ENCODE measurements at places on chromosomes 2 and 18.

DNA sequence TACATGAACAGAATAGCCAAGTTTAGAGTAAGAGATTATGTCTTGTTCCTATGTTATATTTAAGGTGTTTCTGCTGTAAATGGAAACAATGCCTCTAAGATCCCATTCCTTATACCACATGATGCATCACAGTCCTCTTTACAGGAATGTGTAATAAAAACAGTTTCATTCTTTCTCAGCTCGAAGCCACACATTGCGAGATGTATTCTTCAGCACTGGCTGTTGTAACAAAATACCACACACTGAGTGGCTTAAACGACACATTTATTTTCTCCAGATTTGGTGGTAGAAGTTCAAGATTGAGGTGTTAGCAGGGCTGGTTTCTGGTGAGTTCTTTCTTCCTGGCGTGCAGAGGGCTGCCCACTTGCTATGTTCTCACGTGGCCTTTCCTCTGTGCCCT lies 246.2 kb downstream of the SOCS6 start:
- no peak for DNase-seq

- DNase-seq = no peak
Observed at GRCh38 chr2:175568109-175568730, 386.7 kb upstream of the ATP5MC3 start.

GRCh38 chr2:69745035-69745434 lies 3.1 kb downstream of the ANXA4 start:
- no peak for DNase-seq

- no peak for DNase-seq
Observed at GRCh38 chr2:128388499-128388941, 69.9 kb upstream of the HS6ST1 start.

DNA sequence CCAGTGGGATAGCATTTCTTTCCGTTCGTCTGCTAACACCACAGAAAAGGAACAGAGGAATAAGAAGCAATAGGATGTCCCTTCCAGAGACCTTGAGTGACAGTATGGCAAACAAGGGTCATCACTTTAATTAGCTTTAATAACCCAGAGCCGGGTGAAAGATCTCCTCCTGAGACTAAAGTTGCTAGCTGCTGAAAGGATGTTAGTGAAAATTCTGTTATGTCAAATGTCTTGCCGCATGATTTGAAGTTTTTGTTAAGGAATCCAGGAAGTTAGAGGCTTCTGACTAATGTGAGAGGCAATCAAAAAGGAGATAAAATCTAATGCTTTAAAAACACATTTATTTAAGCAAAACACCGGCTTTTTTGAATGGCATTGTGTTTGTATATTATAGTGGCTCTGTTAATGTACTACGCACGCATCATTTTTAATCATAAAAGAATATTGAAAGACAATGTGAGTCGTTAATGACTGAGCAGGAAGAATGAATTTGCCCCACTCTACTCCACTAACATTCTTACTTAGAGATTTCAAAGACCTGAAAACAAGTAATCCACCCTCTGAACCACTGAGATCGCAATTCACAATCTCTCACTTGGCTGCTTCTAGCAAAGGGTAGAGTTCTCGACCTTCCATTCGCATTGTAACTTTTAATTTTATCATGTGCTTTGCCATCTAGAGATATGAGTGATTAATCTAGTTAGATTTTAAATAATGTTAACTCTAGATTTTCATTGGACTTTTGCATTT lies 536.6 kb downstream of the LRRTM4 start:
- no peak for DNase-seq

- DNase-seq = no peak
Observed at GRCh38 chr2:218360453-218360852, 3.8 kb downstream of the CATIP start.

- no peak for DNase-seq
Observed at GRCh38 chr18:79631761-79632446, 47.7 kb upstream of the CTDP1 start.

DNA sequence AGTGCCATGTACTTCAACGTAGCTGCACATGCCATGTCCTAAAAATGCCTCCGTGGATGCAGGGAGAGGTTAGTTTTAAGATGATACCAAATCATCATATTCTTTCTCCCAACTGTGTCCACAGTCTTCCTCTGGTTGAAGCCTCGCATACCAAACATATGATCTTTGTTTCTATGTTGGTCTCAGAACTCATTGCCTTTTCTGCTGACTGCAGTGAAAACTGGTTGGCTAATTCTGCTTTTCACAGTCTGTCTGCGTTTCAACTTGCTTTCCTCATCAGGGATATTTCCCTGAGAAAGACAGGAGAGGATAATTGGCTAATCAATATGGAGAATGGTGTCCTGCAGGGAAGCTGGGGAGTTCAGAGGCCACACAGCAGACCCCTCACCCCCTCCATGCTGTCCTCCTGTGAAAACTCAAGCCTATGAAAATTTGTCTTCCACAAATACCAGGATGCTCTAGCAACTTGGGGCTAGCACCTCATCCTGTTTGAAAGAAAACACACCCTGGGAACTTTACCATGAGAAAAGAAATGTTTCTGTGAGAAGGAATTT lies 192.2 kb upstream of the PXDN start:
- no peak for DNase-seq

DNA sequence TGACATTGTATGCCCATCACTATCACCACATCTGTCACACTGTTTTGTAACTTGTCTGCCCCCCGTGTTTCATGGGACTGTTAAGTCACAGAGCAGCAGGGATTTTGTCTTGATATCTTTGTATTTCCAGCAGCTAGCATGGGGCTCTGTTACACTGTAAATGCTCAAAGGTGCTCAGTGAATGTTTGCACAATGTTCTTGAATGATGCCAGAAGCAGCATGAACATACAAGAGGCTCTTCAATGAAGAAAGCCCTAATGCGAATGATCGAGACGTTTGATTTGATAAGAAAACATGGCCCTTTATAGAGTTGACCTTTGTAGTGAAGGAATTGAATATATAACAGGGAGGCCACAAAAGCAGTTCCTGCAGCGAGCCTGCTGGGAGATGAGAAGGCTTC lies 120.9 kb upstream of the TTC39C start:
- no peak for DNase-seq

GRCh38 chr2:11813951-11814350 lies 67.5 kb downstream of the LPIN1 start:
- DNase-seq = no peak

- no peak for DNase-seq
Observed at GRCh38 chr2:201949181-201949926, 84.3 kb upstream of the FZD7 start.

DNA sequence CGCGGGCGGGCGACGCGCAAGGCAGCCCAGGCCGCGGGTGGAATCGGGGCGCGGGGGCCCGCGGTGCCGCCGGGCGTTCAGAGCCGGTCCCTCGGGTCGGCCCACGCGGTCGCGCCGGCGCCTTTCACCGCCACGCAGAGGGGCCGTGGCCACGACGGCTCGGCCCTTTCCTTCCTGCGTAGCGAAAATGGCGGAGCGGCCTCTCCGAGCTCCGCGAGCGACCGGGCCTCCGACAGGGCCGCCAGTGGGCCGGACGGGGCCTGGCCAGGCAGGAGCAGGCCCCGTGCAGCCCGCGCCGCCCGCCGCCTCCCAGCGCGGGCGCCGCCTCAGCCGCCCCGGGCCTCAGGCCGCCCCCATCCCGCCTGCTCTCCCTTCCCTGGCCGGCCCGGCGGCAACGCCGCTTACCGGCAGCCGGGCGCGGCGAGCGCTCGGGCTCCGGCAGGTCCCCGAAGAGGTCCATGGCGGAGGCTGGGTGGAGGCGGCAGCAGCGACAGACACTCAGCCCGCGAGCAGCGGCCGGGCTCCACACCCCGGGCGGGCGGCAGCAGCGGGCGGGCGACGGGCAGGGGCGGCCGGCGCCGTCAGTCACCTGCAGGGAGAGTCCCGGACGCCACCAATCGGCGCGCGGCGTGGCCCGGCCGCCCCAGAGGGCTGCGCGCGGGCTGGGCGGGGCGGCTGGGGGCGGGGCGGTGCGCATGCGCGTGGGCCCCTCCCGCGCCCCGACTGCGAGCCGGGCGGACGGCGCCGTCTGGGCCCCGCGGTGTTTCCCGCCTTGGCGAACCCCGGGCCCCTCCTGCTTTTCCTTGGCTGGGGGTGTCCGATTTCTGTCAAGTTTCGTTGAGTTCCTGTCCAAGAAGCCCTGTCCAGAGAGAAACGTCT lies at the start of gene ILKAP:
Gene ILKAP, minus strand, starts transcription at position 602 of the 879 bp plus-strand sequence. Its CDS starts 142 bp downstream, at position 460.
- peak; percentile 88 for DNase-seq

- no peak for DNase-seq
Observed at GRCh38 chr2:59012234-59012633, 771.1 kb upstream of the FANCL start.

DNA sequence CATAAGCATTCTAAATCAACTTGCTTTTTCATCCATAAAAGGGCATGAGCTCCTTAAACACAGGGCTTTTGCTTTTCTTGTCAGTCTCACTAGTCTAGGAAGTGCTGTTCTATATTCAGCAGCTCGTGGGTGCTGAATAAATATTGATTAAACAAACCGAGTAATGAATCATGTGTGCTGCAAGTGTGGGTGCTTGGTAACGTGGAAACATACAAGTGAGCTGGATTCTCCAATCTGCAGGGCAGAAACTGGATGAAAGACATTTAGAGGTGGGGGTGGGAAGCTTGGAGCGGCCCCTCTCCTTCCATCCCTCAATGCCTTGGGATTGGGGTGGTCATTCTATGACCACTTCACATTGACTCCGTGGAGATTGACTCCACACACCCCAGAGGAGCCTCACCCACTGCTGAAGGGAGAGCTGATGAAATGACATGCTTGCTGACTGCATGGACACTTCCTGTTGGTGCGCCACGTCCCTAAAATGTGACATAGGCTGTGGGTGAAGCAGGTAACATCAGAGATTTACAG lies 114.6 kb downstream of the DOCK10 start:
- peak; percentile 73 for DNase-seq

- DNase-seq = no peak
Observed at GRCh38 chr18:79733135-79733701, 53.6 kb downstream of the CTDP1 start.

GRCh38 chr2:239249776-239250175 lies 151.0 kb downstream of the HDAC4 start:
- DNase-seq = no peak

DNA sequence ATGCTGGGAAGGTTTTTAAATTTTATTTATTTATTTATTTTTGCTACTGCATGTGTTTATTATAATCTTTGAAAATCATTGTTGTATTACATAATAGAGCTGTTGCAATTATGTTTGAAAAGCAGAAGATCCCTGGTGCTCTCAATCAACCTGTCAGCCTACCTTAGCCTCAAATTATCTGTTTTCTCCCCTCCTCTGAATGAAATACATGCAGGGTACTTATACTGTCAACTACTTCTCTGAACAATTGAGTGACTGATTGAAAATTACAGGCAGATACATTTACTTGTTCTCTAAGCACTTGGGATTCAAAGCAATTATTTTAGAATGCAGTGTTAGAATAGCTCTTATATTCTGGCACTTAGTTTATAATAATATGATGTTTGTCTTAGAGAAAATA lies 8.1 kb downstream of the KYNU start:
- DNase-seq = no peak

DNA sequence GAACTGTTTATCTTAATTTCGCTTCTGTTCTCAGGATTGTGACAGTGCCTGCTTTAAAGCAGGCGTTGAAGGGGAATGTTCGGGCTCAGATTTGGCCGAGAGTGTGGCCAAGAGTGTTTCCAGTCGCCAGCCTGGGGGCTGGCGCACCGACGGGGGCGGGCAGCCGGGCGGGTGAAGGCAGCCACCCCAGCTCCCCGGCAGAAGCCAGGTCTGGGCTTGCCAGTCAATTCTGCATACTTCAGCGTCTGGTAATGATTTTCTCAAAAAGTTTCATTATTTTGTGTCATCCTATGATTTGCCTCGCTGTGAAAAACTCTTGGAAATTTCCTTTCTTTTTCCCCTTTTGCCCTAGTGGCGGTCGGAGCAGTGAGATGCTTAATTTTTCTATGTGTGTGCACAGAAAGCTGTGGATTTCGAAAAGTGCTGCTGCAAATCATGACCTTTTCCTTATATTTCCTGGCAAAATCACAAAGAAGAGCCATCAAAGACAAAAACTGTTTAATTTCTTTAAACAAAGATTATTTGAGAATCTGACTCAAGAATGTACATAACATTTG lies 856 bp downstream of the FAM228A start:
- no peak for DNase-seq

GRCh38 chr2:88450925-88451810 lies 1.3 kb downstream of the FOXI3 start:
- no peak for DNase-seq

GRCh38 chr18:48079885-48080284 lies 149.4 kb upstream of the SMAD2 start:
- DNase-seq = no peak

- DNase-seq = no peak
Observed at GRCh38 chr2:100606332-100606725, 43.5 kb downstream of the PDCL3 start.

GRCh38 chr2:228197504-228197903 lies 16.0 kb upstream of the SPHKAP start:
- no peak for DNase-seq

DNA sequence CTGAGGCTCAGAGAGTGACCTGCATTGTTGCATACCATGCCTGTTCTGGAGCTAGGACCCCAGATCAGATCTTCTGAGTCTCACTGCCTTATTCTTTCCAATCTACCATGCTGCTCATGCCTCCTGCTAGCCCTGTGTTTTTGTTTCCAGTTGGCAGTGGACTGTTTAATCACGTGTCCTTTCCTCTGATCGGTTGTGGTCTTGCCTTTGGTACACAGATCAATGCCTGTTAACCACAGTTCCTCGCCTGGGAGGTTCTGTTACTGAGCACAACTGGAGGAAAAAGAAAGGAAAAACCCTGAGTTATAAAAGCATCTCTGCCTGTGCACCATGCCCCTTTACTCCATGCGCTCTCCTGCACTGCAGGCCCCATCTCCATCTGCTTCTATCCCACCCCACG lies 329.1 kb downstream of the SETBP1 start:
- DNase-seq = no peak

- no peak for DNase-seq
Observed at GRCh38 chr18:74567822-74568221, 29.8 kb upstream of the ZNF407 start.

DNA sequence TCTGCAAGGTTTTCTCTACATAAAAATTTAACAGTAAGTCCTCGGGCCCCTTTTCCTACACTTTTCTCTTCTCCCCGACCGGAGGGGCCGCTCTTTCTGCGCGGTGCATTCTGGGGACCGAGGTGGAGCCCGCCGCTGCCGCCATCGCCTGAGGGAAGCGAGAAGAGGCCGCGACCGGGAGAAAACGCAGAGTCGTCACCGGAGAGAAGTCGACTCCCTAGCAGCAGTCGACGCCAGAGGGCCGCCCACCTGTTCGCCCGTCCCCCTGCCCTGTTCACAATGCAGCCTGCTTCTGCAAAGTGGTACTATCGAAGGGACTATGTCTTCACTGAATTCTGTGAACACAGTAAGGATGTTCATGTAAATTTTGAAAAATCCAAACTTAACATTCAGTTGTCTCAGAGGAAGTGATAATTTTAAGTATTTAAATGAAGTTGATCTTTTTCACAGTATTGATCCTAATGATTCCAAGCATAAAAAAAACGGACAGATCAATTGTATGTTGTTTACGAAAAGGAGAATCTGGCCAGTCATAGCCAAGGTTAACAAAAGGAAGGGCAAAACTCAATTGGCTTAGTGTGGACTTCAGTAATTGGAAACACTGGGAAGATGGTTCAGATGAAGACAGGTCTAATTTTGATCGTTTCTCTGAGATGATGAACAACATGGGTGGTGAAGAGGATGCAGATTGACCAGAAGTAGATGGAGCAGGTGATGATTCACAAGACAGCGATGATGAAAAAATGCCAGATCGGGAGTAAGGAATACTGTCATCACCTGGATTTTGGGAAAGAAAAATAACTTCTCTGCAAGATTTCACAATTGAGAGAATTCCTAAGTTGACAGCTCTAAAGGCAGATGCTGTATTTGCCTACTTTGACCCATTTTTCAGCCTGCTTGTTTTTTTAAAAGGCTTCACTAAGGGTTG lies 55.8 kb downstream of the ASXL2 start:
- DNase-seq = peak; percentile 71

Measured in activated CD4-positive, alpha-beta T cell treated with anti-CD3 and anti-CD28 coated beads, Interleukin-2, amount 50 U/mL, for 48 hours (primary cell).